Endothelial cell of umbilical vein (primary cell): ENCODE measurements at places on chromosomes 1 and 21. TPM values are rescaled to one million over a fixed set of nuclear protein-coding genes. Genes with fewer than 3 reads are reported as not detected.
A peak's percentile ranks its signal among the peaks of the same experiment; 100 is the strongest.

PPM1J gene
- 1.7 and 2.4 TPM in 2 replicates for total RNA-seq

DNA sequence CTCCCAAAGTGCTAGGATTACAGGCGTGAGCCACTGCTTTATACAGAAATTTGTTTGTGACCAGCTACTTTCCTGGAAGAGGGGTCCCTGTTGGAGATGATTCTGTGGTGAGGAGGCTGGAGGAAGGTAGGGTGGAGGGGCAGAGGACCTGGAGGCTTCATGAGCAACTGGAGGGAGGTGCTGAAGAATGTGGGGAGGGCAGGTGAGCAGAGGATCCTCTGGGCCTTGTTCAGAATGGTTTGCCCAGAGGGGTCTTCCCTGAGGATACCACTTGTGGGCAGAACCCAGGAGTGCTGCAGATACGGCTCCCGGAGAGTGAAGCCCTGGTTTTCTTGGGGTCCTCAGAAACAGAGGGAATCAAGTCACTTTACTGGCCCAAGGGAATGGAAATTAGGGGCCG, 67.2 kb upstream of the WDR26 start:
- DNase-seq = no peak
- H3K27ac ChIP-seq = no peak overlapping the region
- H3K27me3 ChIP-seq = no peaks in the 10 kb centered on the region

DNA sequence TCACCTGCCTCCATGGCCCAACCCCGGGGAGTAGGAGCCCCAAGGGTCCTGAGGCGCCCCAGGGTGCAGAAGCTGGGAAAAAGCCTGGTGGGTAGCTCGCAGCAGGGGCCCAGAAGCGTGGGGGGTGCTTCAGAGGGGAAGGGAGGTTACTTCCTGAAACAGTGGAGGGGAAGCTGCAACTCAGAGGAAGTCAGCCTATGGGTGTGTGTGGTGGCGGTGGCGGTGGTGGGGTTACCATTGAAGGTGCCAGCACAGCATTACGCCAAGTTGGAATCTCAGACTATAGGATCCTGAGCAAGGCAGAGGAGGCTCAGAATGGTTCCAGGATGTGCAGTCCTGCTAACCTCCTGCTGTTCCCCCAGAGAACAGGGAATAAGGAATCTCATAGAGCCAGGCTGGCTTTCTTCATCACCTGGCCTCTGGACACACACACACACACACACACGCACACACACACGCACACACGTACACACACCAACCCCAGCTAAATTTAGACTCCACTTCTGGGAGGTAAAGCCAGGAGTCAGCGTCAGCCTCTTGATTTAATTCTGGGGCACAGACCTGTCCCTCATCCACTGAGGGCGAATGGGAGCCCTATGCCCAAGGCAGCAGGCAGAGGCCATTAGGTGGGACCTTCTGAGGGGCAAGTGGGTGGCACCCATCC, 1.3 kb downstream of the DENND4B start:
- no peaks in the 10 kb centered on the region for H3K27me3 ChIP-seq
- peak; percentile 35 for DNase-seq
- peaks cover 9% of the 10 kb centered on the region for H3K4me1 ChIP-seq
- peaks cover 2% of the 10 kb centered on the region for H3K36me3 ChIP-seq
- H3K4me3 ChIP-seq = peak overlapping the region; percentile 88

GPR52 gene
- 0.72 and 2.2 TPM in 2 replicates for total RNA-seq

DNA sequence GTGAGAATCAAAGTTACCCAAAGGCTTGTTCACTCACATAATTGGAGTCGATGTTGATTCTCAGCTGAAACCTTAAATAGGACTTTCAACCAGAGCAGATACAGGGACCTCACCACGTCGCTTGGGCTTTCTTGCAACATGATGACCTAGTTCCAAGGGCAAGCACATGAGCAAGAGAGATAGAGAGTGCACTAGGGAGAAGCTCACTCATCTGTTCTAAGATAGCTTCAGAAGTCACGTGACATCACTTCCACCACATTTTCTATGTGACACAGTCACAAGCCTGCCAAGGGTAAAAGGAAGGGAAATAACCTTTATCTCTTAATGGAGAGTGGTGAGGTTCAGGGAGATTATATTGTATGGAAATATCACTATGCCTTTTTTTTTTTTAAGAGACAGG, 470.1 kb upstream of the PLXNA2 start:
- no peaks in the 10 kb centered on the region for H3K36me3 ChIP-seq
- no peaks in the 10 kb centered on the region for H3K4me1 ChIP-seq
- no peak overlapping the region for H3K27ac ChIP-seq
- no peak overlapping the region for H3K4me3 ChIP-seq
- H3K27me3 ChIP-seq = no peaks in the 10 kb centered on the region

- peaks cover 29% of the 10 kb centered on the region for H3K4me1 ChIP-seq
- H3K27me3 ChIP-seq = no peaks in the 10 kb centered on the region
- H3K27ac ChIP-seq = no peak overlapping the region
- no peak for DNase-seq
Measured at GRCh38 chr1:60277269-60277668, 203.7 kb upstream of the C1orf87 start.

DNA sequence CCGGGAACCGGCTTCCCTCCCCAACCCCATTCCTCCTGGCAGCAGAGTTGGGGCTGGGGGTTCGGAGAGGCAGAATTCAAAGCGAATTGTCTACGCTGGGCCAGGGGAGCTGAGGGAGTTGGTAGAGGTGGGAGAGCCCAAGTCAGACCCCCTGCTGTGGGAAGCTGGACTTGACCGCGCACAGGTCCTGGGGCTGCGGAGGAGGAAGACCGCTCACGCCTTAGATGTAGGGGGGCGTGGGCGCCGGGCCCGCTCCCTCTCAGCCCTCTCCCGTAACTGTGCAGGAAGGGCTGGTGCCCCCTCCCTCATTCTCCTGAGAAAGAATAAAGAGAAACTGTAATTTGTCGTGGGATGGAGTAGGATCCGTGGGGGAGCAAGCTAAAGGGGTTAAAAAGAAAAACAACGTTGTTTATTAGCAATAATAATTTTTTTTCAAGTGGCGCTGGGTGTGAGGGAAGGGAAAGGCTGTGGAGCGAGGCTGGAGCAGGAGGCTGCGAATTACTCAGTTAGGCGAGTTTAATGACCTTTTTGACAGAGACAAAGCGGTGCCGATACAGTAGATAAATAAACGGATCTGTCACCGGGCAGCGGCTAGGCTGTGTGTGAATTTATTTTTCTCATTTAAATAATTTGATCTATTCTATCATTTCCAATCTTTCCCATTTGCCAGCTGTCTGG, 838 bp upstream of the GRIK3 start:
- H3K4me3 ChIP-seq = no peak overlapping the region
- H3K4me1 ChIP-seq = no peaks in the 10 kb centered on the region
- H3K27me3 ChIP-seq = peaks cover 62% of the 10 kb centered on the region
- H3K27ac ChIP-seq = no peak overlapping the region

- no peaks in the 10 kb centered on the region for H3K27me3 ChIP-seq
- no peak overlapping the region for H3K27ac ChIP-seq
- H3K4me3 ChIP-seq = no peak overlapping the region
- no peaks in the 10 kb centered on the region for H3K4me1 ChIP-seq
- H3K36me3 ChIP-seq = no peaks in the 10 kb centered on the region
Measured at GRCh38 chr1:168751195-168751650, 22.2 kb upstream of the DPT start.

DNA sequence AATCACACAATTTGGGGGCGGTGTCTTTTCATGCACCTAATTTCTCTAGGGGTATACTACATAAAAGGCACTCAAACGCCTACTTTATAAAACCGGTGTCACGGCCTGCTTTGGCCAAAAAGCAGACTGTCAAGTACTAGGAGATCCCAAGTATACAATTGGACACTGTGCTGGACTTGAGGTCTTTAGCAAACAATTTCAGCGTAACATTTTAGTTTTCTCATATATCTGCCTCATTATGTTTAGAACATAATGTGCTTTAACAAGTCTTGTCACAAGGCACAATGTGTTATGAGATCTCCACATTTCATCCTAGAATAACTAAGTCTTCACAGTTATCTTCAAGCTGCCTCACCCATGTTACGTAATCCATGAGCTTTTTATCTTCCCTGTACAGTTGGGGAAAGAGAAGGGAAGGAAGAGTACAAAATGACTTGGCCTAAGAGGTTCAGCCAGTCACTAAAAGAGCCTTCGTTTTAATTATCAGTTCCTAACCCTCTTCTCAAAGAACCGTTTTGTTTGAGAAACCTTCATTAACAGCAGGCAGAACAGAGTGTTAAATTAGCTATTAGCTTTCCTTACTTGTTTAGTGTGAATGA, 1.7 kb downstream of the SSX2IP start:
- no peak overlapping the region for H3K27ac ChIP-seq
- H3K4me1 ChIP-seq = peaks cover 9% of the 10 kb centered on the region
- no peaks in the 10 kb centered on the region for H3K27me3 ChIP-seq
- H3K36me3 ChIP-seq = no peaks in the 10 kb centered on the region
- no peak for DNase-seq

IFI44L gene
- total RNA-seq = 1.5 and 2.8 TPM in 2 replicates

- H3K27me3 ChIP-seq = no peaks in the 10 kb centered on the region
- H3K36me3 ChIP-seq = peaks cover 7% of the 10 kb centered on the region
- peaks cover 10% of the 10 kb centered on the region for H3K4me1 ChIP-seq
- no peak overlapping the region for H3K4me3 ChIP-seq
- H3K27ac ChIP-seq = no peak overlapping the region
Measured at GRCh38 chr21:25756190-25756932, 21.6 kb downstream of the GABPA start.

DNA sequence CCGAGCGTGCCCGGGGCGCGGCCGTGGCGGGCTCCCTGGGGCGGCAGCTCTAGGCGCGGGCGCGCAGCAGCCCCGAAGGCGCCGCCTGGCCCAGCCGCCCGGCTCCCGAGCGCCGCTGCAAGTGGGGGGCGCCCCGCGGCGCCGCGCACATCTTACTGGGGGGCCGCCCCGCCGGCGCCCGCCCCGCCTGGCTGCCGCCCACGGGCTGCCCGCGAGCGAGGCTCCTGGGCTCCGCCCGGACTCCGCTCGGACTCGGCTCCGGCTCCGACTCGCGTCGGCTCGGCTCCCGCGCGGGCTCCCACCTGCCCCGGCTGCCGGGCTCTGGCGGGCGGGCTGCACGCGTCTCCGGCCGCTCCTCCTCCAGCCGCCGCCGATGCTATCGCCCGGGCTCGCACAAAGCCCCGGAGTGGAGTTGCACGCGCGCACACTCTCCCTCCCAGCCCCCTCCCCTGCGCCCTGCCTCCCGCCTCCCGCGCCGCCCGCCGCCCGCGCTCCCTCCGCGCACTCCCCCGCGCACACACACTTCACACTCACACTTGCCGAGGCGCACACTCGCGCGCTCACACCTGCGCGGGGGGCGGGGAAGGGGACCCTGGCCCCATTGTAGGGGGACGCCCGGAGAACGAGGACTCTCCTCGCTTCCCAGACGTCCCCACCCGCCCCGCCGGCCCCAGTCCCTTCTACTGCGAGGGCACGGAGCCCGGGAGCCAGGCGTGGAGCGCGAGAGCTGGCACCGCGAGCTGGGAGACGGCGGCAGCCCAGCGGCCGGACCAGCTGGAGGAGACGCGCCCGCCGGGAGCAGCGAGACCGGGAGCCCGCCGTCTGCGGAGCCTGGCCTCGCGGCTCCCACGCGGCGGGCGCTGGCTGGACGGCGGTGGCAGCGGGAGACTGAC, at the start of gene GRIK3:
TSS of gene GRIK3 (minus strand) at position 395 of the 893 bp plus-strand sequence. CDS start 407 bp downstream, outside the sequence.
- DNase-seq = no peak
- no peaks in the 10 kb centered on the region for H3K36me3 ChIP-seq
- no peaks in the 10 kb centered on the region for H3K4me1 ChIP-seq
- H3K27me3 ChIP-seq = peaks cover 64% of the 10 kb centered on the region
- no peak within 1 kb of the TSS for H3K4me3 ChIP-seq
- H3K27ac ChIP-seq = no peak within 1 kb of the TSS

LY9 gene
- total RNA-seq = not detected in 2 replicates

DNA sequence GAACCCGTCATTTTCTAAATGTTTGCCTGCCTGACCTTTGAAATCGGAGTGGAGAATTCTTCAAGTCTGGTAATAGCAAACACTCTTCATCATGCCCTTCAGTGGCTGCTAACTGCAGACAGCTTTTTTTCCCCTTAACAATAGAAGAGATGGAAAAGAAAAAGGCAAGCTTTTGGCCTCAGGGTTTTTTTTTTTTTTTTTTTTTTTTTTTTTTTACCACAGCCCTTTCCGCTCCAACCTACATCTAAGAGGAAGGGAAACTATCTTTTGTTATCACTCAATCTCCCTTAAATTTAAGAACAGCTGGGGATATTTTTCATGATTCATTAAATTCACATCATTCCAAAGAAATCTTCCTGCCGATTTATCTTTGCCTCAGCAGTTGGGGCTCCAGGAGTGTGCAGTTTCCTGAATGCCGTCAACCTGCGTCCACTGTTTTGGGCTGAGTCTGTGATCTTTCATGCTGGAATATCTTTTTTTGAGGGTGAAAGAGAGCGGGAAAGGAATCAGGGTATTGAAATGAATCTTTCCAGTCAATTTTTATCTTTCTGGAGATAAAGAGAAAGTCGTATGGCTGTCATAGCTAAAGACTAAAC, 144.5 kb upstream of the SMYD2 start:
- H3K4me3 ChIP-seq = no peak overlapping the region
- DNase-seq = no peak
- H3K27ac ChIP-seq = no peak overlapping the region
- no peaks in the 10 kb centered on the region for H3K36me3 ChIP-seq
- H3K4me1 ChIP-seq = no peaks in the 10 kb centered on the region

GRCh38 chr1:18211764-18212163, 104.2 kb downstream of the IGSF21 start:
- H3K27me3 ChIP-seq = no peaks in the 10 kb centered on the region
- H3K4me1 ChIP-seq = no peaks in the 10 kb centered on the region
- H3K36me3 ChIP-seq = no peaks in the 10 kb centered on the region
- no peak overlapping the region for H3K4me3 ChIP-seq
- no peak for DNase-seq

DNA sequence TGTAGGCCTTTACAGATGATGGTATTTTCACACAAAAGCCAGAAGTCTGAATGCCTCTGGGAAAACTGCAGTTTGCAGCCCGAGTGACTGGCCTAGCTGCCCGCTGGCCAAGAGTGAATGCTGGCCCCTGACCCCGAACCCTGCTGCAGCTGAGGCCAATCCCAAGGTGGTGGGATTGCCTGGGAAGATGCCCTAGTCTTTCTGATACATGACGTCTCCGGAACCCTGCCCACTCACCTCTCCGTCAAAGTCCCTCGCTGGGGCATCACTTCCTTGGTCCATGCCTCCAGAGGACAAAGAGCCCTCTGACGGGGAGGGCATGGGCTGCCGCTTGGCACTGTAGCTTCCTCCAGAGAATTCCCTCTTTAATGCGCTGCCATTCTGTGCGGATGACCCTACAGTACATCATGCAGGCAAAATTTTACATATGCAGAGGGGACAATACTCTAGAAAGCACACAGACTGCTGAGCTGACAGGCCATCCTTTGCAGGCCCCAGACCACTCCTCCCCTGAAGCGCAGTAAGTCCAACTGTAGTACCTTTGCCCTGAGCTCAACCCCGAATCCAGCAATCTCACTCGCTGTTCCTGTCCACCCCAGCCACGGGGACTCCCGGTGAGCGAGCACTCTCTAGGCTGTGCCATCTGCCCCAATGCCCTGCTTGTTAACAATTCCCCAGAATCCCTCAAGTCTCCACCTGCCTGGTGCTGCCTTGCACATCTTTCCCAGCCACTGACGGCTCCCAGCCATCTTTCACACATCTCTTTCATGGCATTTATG, 54.7 kb downstream of the COQ8A start:
- no peaks in the 10 kb centered on the region for H3K27me3 ChIP-seq
- peaks cover 16% of the 10 kb centered on the region for H3K4me1 ChIP-seq
- no peak overlapping the region for H3K27ac ChIP-seq
- no peak overlapping the region for H3K4me3 ChIP-seq
- no peak for DNase-seq
- H3K36me3 ChIP-seq = peaks cover 2% of the 10 kb centered on the region

GRCh38 chr1:212205843-212206242, 79.4 kb upstream of the PPP2R5A start:
- no peaks in the 10 kb centered on the region for H3K27me3 ChIP-seq
- no peak for DNase-seq
- H3K36me3 ChIP-seq = no peaks in the 10 kb centered on the region
- H3K27ac ChIP-seq = no peak overlapping the region
- peaks cover 8% of the 10 kb centered on the region for H3K4me1 ChIP-seq
